Caki2 (cell line): ENCODE measurements at places on chromosomes 11 and 22.
A peak's percentile ranks its signal among the peaks of the same experiment; 100 is the strongest.

DNA sequence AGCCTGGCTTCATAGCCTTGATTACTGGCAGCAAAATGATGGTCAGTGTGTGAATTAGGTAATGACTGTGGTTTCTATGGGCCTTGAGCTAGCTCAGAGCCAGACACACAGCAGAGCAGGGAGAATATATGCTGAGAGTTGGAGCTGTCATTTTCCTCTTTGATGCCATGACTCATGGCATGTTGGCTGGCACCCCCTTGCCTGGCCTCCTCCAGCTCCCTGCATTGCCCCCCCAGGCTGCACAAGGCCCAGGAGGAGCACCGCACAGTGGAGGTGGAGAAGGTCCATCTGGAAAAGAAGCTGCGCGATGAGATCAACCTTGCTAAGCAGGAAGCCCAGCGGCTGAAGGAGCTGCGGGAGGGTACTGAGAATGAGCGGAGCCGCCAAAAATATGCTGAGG, 20.3 kb upstream of the RRM1 start:
- DNase-seq: no peak

DNA sequence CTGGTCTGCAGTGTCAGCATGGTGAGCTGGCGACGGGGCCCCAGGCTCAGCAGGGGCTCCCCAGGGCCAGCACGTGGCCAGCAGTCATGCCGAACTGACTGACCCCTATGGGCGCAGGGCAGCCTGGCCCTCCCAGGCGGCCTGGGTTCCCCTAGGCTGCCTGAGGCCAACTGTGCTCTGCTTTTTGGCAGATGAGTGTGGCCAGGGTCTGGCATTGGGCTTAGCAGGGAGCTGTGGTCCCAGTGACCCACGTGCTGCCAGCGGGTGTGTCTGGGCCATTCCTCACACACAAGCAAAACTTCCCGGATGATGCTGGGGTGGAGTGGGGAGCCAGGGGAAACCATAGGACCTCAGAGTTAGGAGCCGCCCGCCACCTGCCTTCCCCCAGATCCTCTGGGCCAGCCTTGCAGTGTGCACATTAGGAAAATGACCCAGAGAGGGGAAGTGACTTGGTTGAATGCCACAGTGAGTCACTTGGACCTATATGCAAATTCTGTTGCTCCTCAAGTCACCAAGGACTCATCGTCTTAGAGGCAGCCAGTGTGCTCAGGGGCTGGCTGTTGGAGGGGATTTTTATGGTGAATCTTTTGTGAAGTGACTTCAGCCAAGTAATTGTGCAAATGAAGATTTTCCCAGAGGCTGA, 6.5 kb downstream of the ADORA2A start:
- DNase-seq: peak; percentile 66

GRCh38 chr11:113488931-113489351, 13.7 kb upstream of the DRD2 start:
- no peak for DNase-seq

GRCh38 chr11:106389101-106389500, 311.6 kb downstream of the AASDHPPT start:
- peak; percentile 26 for DNase-seq

DNA sequence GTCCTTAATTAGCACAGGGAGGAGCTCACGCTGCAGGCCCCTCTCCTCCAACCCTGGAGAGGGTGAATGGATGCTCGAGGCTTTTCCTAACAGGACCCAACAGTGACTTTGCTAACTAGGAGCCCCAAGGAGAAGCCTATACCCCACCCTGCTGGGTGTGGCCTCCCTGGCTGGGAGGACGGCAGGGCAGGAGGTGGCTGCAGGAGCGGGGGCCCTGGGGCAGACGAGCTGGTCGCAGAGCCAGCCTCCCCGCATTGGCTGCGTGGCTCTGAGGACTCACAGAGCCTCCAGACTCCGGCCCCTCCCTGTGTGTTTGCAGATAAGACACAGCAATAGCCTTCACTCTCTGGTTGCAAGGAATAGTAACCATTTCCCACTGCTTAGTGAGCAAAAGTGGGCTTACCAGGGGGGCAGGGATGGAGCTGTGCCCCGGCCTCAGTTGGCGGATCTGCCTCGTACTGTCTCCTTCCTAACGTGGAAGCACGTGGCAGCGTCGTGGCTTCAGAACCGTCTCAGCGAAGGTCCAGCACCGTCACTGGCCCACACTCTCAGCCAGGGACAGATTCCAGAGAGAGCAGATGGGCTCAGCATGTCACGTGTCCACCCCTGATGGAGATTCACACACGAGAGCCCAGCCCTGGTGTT, 1087.5 kb downstream of the BRD1 start:
- DNase-seq: no peak

GRCh38 chr11:79661373-79661772, 220.5 kb upstream of the TENM4 start:
- no peak for DNase-seq

- DNase-seq: peak; percentile 23
Observed at GRCh38 chr11:111441443-111441842, 62.4 kb upstream of the POU2AF1 start.

GRCh38 chr11:82927264-82927880, 25.8 kb downstream of the DDIAS start:
- DNase-seq: peak; percentile 28

DNA sequence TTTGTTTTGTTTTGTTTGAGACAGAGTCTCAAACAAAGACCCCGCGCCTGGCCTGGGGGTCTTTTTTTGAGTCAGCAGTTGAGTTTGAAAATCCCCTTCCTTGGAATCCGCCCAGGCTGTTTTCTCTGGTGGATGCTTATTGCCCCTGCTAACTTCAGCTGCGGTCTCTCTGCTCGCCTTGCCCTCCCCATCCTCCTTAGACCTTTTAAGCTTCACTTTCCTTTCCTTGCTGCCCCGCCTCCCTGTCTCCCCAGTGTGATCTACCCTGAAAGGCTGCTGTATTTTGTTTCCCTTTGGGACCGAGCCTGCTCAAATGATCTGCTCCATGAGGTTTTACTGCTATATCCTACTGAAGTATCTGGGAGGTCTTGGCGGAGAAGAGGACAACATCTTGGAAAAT, 2.5 kb downstream of the USP18 start:
- DNase-seq: no peak

DNA sequence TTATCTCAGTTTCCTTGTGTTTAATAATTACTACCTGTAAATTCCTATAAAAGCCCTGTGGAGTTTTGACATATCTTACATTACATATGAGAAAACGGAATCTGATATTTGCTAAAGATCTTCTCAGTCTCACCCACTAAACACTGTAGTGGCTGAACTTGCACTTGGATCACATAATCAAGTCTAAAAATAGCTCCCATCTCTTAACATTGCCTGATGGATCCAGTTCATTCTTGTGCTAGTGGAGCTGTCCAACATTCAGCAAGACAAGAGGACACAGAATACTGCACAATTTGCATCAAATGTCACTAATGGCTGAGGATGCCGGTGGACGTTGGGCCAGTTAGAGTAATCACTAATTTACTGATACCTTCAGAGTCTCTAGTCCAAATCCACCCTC, 569.9 kb upstream of the ANO5 start:
- no peak for DNase-seq

DNA sequence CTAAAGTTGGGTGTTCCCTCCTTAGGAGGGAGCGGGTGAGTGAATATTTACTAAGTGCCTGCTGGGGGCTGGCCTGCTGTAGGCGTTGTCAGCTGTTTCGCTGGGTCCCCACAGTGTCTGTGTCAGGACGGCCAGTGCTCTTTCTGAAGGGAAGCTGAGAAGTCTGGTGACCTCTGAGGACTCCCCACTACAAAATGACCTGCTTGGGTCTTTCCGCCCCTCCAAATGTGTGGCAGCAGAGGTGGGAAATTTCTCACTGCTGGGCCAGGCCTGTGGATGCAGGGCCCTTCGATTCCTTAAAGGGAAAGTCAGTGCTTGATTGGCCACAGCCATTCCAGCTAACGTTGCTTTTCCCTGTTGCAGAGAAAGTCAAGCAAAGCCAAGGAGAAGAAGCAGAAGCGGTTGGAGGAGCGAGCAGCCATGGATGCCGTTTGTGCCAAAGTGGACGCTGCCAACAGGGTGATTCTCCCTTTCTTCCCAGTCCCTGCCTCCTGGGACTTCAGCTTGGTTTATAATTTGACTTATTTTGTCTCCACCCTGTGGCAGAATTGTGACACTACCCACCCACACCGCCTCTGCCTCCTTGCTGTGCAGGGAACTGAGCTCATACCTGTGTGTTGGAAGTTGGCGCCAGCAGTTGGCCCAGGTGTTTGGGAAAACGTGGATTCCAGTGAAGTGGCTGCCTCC, 6.8 kb downstream of the NAA40 start:
- peak; percentile 48 for DNase-seq

DNA sequence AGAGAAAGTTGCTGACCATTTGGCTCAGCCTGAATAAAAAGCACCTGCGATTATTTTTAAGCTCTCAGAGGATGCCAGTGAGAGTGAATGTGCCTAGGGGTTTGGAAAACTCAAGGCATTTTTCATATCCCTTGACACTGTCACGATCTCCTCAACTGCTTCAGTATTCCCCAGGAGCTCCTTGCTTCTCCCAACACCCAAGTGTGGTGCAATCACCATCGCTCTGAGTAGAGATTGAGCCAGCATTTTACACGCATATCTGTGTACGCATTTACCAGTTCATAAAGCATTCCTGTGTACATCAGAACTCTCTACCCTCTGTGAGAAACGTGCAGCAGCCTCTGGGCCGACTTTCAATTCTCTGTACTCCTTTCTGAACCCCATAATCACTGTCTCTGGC, 1.3 kb downstream of the SRRD start:
- DNase-seq: no peak

DNA sequence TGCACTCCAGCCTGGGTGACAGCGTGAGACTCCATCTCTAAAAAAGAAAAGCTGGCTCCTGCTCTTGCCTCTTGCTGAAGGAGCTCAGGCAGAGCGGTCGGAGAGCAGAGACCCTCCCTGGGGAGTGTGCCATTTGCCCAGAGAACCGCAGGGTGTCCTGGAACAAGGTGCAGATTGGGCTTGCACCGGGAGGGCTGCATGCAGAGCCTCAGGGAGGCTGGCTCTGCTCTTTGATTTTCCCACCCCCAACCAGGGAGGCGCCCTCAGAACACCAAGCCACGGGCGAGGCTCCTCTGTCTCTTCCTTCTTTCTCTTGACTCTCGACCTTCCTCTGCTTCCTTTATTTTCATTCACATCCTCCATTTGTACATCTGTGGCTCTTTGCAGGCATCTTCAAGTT, 889.1 kb downstream of the OPCML start:
- no peak for DNase-seq

DNA sequence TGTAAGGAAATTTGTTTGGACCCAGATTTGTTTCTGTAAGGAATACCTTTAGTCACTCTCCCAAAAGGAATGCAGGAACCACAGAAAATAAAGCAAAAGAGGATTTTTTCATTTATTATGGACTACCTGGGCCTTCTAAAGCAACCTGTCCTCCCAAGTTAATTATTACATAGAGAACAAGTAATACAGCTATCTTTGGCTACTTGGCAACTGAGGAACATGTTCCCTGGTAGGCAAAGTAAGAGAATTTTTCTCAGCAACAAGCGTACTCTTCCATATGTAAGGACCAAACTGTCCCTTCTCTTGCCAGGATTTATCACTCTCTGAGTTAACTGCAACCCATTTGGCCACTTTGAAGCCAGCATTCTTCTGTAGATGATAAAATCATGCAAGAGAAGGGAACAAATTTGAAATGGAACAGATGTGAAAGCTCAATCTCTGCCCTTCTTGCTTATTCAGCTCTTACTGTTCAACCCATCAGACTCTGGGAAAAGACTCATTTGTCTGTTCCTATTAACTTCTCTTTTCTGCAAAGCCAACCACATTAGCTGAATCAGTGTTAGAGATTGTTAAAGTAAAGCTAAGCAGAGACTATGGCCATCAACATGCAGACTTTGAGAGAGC, 190.2 kb downstream of the SWAP70 start:
- no peak for DNase-seq

DNA sequence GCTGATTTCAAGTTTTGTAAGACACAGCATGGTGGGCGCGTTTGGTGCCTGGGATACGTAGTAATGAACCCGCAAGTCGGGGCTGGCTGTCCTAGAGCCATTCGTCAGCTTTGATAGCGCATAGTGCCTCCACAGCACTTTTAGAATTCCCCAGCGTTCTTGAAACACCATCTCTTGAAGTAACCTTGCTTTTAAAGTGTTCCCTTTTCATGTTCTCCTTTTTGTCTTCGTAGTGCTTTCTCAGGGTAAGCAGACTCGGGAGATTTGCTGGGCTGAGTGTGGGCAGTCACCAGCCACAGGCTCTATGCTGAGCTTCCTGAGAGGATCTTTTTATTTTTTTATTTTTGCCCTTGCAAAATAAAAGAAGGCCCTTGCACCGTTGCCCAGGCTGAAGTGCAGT, 39.6 kb upstream of the CTTN start:
- DNase-seq: no peak

DNA sequence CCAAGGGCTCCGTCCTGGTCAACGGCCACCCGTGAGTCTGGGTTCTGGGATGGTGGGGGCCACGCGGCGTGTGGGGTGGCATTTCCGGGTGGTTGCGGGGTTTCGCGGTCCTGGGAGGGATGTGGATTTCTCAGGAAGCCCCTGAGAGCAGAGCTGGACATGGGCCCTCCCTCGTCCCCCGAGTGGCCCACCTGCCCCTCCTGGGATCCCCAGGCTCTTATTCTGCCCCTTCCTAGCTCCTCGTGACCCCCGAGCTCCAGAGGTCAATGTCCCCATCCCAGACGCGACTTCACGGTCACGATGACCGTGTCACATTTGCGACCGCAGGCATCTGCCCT, 4.4 kb downstream of the MUC5AC start:
- no peak for DNase-seq

DNA sequence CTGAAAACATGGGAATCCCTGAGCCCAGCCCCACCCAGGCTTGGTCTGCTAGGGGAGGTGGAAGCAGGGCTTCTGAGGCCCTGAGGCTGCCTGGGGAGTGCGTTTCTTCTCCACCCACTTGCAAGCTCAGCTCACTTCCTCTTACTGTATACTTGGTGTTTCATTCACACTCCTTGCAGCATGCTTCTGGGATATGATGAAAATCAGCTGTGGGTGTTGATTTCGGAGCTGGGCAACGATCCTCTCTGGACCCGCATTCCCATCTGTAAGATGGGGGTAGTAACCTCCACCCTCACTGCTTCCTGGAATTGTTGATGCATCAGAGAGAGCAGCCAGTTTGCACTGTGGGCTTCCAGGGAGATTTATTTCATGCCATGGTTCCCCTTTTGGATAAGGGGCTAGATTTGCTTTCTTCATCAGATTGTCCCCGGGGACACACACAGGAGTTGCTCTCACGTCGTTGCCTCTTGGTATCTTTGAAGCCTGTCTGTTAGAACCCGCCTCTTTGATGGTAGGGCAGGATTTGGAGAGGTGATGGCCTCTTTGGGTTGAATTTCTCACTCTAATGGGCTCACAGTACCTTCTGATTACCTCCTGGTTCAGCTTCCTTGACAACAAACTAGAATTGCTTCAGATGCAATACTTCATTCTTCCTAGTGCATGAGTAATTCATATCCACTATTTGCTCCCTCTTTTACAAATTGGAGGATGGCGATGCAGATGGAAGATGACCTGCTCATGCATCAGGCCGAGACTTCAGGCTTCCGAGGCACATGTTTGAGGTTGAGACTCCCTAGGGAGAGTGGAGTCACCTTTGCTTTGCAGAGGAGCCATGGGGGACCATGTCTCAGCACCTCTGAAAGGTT, 40.4 kb downstream of the BCR start:
- DNase-seq: peak; percentile 23
